ENCODE measurements at places on chromosomes 4 and X. TPM values are rescaled to one million over a fixed set of nuclear protein-coding genes. Genes with fewer than 3 reads are reported as not detected.

DNA sequence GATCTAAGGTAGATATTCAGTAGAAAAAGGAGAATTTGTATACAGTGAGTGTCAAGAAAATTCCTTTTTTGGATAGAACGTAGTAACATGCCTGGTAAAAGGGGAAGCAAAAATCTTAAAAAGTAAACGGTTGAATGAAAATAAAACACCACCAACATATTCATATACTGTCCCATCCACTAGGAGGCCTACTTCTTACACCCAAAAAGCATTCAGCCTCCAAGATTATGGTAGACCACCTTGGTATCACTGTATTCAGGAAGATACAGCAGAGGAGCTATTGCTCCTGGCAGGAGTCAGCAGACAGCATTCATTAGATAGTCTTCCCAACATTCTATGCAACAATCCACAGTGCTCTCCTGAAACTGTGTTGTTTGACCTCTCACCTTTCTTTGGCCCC, 274.6 kb upstream of the MAGEB2 start:
- no peak for DNase-seq

GRCh38 chr4:30553706-30554105, 166.5 kb upstream of the PCDH7 start:
- no peak for DNase-seq

DNA sequence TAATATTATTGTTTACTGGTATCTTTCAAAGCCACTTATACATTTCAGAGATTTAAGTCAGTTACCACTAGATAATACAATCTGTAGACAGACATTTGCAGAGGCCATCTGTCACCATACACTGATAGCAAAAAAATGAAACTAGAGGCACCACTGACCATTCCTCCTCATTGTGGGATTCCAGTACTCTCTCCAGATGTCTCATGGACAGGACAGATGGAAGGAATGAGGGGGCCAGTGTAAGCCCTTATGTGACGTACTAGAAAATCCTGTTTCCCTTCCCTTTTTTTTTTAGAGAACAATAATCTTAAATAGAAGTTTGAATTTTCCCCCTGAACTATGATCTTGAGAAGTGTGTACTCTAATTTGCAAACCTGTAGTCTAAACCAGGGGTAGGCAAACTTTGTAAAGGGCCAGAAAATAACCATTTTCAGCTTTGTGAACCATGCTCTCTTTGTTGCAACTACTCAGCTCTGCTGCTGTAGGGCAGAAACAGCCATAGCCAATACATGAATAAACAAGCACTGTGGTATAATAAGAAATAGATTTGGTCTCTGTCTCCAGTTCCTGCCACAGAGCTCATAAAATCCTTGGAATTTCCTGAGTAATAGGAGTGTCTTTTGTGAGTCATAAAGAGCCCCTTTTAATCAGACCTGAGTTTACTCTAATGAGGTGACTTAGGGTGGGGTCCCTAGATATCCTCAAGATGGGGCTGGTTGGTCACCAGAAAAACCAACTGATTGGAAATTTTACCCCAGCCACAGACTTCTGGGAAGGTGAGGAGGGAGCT, 90.4 kb downstream of the MOSPD2 start:
- DNase-seq = peak; percentile 49

- DNase-seq = no peak
Measured at GRCh38 chrX:153909980-153910360, 5.5 kb downstream of the AVPR2 start.

- DNase-seq = no peak
Measured at GRCh38 chr4:173319696-173320095, 14.5 kb downstream of the HMGB2 start.

DNA sequence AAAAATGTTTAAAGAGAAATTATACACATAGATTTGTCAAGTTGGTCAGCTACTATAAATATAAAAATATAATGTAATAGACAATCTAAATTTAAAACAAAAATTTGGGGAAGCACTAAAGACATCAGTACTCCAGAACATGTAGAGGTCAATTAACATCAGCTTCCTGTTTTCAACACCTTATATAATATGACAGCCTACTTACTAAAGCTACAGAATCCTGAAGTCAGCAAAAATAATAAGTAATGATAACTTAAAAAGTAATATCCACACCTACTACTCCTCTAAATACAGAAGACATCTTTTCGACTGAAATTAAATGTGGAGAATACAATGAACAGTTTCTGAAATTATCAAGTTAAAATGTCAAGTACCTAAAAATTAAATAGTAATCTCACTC, 118.6 kb downstream of the LRBA start:
- DNase-seq = no peak

GRCh38 chrX:55715847-55716246, 1.7 kb upstream of the RRAGB start:
- no peak for DNase-seq

DNA sequence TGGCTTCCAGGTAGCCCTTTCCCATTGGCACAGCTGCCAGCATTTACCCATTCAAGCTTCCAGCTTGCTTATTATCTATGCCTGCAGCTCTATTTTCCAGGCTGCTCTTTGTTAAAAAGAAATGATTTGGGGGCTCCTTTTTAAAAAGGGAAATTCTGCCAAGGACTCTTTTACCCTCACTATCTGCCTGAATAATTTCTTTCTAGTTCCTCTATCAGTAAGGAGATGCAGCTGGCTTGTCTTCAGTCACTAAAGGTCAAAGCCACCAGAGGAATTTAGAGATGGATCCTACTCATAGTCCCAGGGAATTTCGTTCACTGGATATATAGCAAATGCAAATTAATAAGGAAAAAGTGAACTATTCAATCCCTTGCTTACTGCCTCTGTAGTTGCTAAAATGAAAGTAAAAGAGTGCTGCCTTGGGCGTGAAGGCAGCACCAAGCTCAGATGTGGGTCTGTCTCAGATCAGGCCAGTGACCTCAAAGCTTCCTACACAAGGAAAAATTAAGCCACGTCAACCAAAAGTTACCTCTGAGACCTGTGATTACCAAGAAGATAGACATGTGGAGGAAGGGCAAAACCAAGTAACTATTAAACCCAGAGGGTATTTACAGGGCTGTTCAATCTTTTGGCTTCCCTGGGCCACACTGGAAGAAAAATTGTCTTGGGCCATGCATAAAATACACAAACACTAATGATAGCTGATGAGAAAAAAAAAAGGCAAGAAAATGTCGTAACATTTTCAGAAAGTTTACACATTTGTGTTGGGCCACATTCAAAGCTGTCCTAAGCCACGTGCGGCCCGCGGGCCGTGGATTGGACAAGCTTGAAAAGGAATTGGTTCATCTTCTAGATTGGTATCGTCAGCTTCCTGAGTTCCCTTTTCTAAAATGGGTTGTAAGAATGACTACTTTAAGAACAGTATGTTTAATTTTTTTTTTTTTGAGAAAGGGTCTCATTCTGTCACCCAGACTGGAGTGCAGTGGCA, 5.3 kb downstream of the ARSF start:
- no peak for DNase-seq

DNA sequence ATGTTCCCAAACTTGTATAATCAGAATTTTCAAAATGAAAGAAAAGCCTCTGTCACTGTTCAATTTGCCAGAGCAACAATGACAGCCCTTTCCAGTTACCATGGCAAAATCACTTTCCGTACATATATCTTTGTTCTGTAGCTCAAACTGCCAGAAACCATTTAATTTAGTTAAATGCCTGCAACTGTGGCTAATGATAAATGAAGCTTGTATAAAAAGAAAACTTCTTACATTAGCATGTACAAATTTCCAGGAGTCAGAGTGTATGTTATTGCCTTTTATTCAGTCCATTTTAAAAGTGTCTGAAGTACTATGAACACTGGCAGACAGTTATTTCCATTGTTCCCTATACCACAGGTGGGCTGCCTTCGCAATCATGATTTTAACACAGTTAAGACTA, 30.3 kb downstream of the ARAP2 start:
- no peak for DNase-seq

- peak; percentile 52 for DNase-seq
Measured at GRCh38 chr4:145531223-145531622, 49.6 kb downstream of the SMAD1 start.

- peak; percentile 1 for DNase-seq
Measured at GRCh38 chrX:69031181-69031580, 134.1 kb downstream of the PJA1 start.

- no peak for DNase-seq
Measured at GRCh38 chr4:112966701-112967488, 82.6 kb upstream of the ANK2 start.

DNA sequence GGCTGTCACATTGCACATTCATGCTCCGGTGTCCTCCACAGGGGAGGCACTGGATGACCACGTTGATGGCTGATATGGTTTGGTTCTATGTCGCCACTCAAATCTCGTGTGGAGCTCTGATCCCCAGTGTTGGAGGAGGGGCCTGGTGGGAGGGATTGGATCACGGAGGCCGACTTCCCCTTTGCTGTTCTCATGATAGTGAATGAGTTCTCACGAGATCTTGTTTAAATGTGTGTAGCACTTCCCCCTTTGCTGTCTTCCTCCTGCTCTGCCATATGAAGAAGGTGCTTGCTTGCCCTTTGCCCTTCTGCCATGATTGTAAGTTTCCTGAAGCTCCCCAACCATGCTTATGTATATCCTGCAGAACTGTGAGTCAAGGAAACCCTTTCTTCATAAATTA, 22.3 kb upstream of the NAT8L start:
- DNase-seq = no peak

DNA sequence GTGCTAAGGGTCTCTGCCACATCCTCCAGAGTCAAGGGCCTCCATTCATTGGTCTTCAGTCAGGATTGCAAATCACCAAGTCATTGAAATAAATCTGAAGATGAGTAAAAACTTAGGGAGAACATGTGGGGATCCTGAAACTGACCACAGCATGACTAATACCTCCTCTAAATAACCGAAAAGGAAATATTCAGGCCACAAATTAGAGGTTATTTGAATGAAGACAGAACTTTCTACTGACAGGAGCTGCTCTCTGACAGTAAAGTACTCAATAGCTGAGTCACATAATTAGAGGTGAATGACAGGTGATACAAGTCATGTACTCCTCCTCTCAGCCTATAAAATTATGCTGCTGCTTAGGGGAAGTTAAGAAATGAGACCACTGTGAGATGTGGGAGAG, 240.2 kb upstream of the F9 start:
- DNase-seq = peak; percentile 76

GRCh38 chr4:22739968-22740367, 47.2 kb downstream of the GBA3 start:
- no peak for DNase-seq

- no peak for DNase-seq
Measured at GRCh38 chr4:169142391-169142790, 128.4 kb downstream of the SH3RF1 start.

DNA sequence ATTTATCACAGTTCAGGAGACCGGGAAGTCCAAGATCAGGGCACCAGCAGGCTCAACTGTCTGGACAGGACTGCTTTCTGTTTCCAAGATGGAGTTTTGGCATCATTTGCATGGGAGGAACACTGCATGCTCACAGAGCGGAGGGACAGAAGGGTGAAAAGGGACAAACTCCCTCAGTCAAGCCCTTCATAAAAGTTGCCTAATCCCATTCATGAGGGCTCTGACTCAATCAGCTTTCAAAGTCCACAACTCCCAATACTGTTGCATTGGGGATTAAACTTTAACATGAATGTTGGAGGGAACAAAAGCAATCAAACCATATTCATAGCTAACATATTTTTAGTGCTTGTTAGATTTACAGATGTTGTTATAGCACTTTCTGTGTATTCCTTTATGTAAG, 158.9 kb upstream of the MAD2L1 start:
- DNase-seq = no peak

DNA sequence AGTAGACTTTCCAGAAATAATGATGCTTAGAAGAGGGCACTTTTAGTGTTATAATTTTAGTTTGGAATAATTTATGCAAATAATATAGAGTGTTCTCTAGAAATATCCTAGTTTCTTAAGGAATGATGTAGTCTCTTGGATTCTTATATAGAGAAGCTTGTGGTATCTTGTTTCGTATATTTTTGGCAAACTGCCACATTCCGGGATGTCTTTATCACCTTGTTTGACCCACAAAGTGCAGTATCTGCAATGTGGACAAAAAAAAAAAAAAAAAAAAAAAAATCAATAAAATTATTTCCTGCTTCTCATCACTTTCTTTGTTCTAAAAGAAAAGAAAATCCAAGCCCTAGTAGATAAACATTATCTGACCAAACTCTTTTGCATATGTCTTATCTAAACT, 1577.7 kb upstream of the TENM3 start:
- no peak for DNase-seq

DNA sequence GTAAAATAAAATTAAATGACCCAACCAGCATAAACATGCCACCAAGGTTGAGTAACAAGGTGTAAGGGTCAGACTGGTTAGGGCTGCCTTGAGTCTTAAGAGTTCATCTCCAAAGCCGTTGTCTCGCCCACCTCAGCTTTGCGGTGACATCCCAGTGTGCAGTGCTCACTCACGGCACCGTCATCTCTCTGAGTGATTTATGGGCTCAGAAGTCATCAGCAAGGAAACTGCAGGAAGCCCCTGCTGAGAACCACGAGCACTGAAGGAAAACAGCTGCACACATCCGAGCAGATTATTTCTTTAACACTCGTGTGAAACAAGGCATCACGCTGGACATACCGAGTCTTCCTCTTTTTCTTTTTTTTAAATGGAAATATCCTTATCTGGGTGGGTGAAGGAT, 411.1 kb downstream of the TRIML1 start:
- DNase-seq = no peak

GRCh38 chrX:17732138-17732783, 5.0 kb upstream of the SCML1 start:
- DNase-seq = no peak

GRCh38 chr4:114659386-114660008, 60.9 kb downstream of the UGT8 start:
- peak; percentile 56 for DNase-seq

DNA sequence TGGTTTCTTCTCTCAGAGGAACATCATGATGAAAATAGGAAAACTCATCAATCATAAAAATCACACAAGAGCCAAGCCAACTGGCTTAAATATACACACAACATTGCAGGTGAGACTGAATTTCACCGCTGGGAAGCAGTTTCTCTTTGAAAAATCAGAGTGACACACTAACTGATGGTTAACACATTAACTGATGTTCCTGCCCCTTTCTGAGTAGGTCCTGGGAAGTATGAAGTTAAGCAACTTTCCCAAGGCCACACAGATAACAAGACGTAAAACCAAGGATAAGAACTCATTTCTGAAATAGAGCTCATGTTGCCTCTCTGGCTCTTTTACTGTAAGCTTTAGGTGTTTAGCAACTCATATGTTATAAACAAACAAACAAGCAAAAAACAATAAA, 813.7 kb upstream of the HS3ST1 start:
- DNase-seq = no peak

DNA sequence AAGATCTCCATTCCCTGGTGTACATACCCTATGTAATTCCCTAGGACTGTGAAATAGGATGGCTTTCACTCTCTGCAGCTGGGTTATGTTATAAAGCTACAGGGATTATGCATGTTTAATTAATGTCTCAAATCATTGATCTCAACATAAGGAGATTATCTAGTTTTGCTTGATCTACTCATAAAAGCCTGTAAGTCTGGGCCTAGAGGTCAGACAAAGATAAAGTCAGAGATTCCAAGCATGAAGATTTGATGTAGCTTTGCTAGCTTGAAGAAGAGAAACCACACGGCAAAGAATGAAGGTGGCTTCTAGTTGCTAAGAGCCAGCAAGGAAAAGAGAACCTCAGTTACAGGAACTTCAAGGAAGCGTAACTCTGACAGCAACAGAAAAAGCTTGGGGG, 456.9 kb downstream of the CCSER1 start:
- DNase-seq = no peak

- no peak for DNase-seq
Measured at GRCh38 chr4:56326363-56326762, 60.9 kb downstream of the AASDH start.

SYTL4 gene
- 3.2 TPM for total RNA-seq

ZAR1 gene
- total RNA-seq = not detected

SPANXC gene
- not detected for total RNA-seq

PAGE5 gene
- not detected for total RNA-seq

RASSF6 gene
- 0.51 TPM for total RNA-seq

Measured in LHCN-M2 (cell line).